CD4-positive, alpha-beta T cell treated with Interleukin-6 for 4 hours (primary cell): ENCODE measurements at places on chromosomes 12 and 14.

DNA sequence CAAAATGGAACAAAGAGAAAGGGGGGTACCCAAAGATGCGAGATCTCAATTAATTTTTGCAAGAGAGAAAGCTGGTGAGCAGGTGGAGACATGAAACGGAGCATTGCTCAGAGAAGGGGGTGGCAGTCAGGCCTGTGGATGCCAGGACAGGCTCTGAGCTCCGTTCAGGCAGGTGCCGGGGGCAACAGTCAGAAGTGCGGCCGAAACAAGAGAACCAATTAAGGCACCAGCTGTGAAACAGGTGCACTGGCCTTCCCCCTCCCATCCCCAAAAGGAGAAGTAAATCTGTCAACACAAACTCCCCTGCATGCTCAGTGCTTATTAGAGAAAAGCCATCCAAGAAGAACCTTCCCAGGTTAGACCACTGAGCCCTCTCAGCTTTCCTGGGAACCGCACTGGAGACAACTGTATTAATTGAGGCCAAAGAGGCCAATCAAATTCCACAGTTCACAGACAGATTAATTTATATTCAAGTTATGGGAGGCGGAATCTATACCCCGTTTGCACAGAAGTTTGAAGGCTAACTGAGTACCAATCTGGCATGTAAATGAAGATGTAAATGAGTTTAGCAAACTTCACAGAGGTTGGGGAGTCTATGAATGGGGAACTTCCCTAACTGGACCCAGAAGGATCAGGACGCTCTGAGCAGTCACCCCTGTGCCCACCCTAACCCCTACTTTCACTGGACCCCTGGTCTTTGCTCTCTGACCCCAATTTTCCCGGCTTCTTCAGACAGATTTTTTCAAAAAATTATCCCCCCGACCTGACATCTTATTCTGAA lies 20.9 kb downstream of the OAS2 start:
- DNase-seq: no peak

DNA sequence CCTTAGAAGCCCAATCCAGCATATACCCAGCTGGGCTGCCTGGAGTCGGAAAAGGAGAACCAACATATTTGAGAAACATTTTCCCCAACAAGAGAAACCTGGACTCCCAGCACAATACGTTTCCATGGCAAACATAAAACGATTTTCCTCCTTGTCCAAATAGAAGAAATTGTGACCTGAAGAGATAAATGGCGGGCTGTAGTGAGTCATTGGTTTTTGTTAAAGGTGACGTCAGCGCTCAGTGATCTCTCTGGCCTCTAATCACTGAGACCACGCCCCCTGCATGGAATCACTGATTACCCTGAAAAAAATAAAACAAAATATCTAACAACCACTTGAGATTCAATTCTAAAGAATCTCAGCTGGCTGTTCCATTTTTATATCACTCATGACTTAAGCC lies 6.0 kb downstream of the CCDC60 start:
- no peak for DNase-seq

DNA sequence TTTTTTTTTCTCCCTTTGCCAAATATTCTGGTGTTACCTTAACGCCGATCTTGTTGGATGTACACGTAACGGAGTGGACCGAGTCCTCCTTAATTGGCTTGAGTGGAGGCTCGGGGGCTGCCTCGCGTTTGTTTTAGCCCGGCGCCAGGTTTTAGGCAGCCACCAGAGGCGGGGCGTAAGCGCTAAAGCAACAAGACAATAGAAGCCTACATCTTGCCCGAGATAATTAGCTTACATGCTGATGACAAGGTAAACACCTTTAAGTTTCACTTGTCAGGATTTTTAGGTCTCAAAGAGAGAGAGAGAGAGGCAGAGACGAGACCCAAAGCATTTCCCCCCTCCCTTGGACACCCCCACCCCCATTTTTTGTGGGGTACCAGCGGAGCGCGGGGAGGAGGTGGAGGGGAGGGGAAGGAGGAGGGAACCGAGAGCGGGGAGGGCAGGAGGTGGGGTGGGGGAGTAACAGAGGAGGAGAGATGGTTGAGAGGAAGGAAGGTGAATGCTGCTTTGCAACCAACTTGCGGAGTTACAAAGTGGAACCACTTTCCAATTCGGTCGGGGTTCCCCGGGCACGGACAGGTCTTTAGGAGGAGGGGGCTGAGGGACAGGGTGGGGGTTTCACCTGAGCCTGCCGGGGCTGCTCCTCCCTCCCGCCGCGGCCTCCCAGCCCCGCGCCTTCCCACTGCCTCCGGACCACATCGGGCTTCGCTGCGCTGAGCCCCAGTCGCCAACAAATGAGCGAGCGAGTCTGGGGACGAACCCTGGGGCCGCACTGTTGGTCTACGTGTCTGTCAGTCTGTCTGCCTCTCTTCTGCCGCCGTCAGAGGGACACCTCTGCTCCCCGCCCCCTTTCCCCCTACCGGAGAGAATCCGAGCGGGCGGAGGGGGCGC lies at the start of gene NKX2-1:
Gene NKX2-1 (minus strand): TSS at position 802 of the 891 bp plus-strand sequence. CDS start 103 bp downstream, at position 699.
- DNase-seq: no peak

DNA sequence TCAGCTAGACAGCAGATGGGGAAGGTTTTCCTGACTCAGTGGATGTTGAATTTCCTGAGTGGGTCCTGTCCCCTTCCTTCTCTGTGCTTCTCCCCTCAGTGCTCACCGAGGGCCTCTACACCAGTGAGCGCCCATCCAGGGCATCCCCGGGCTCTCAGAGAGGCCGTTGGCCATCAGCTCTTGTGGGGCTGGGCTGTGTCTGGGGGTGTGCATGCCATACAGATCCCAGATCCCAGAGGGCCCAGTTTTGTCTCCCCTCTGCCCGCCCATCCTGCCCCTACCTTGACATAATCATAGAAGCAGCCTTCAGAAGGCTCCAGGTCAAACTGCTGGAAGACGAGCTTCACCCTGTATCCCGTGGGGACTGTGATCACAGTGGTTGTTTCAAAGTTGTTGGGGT lies 1.1 kb downstream of the C1R start:
- no peak for DNase-seq

- DNase-seq: no peak
These were observed 115.0 kb upstream of the NPAS3 start for GRCh38 chr14:32823706-32824105.

DNA sequence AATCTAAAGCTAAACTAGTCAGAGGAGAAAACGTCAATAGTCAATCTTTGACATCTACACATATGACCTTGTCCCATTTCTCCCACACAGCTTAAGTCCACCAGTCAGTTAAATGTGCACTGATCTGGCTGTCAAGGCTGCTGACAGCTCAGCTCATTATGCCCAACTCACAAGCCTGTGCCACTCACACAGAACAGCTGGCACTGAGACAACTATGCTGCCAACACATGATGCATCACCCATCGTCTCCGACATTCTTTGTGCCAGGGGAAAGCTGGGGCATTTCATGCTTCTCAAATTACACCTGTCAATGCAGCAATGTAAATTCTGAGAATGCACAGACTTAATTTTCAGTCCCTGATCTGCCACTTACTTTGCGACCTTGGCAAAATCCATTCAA lies 25.3 kb downstream of the GNS start:
- DNase-seq: no peak

DNA sequence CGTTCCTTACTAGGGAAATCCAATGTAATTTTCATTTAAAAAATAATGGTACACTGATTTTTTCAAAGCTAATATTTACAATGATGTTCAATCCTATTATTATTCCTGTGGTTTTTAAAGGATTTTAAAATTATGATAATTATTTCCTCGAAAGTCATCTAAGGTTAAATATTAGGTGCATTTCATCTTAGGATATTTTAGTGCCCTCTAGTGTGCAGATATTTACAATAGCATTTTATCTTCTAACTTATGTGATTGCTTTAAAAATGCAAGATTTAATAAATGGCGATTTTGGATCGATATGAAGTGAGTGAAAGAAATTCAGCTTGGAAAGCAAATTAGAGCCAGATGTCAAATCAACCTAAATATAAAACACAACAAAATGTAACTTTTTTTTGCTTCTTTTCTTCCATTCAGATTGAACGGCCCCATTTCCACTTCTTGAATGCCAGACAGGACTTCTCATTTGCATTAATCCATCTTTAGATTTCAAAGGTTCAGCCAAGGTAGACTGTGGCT lies 293.5 kb downstream of the SLC6A15 start:
- no peak for DNase-seq

- DNase-seq: no peak
These were observed 135.3 kb downstream of the NTF3 start for GRCh38 chr12:5567016-5567725.

DNA sequence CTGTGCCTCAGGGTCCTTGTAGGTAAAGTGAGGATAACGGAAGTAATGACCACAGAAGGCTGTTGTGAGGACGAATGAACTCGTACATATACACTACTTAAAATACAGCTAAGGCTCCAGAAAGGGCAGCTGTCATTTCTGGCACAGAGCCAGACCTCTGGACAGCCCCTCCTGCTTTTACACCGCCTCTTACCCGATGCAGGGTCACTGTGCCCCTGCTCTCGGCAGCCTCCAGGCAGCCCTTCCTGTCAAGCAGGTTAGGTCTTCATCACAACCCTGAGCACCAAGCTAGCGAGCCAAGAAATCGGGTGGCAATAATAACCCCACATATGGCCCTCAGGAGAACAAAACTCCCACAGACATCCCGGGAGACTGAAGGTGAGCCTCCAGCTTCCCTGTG lies 8.5 kb downstream of the TMEM229B start:
- no peak for DNase-seq

DNA sequence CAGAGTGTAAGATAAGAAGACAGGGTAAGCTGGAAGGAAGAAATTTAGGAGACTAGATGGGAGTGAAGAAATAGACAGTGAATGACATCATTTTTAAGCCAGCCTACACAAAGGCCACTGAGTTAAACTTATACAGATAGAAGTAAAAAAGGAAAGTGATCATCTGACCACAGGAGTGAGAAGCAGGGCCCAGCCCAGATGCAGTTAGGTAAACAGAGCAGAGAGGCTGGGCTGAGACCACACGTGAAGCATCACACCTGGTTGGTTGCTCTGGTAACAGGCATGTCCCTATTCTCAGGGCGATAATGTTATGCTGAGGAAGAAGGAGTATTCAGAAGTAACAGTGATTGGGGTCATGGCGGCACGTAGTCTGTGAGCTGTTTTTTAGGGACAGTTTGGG lies 1079.4 kb downstream of the AACS start:
- no peak for DNase-seq

GRCh38 chr12:24795699-24796347 lies 153.1 kb downstream of the BCAT1 start:
- peak; percentile 3 for DNase-seq

GRCh38 chr14:105660816-105661531 lies 134.6 kb downstream of the TMEM121 start:
- no peak for DNase-seq

DNA sequence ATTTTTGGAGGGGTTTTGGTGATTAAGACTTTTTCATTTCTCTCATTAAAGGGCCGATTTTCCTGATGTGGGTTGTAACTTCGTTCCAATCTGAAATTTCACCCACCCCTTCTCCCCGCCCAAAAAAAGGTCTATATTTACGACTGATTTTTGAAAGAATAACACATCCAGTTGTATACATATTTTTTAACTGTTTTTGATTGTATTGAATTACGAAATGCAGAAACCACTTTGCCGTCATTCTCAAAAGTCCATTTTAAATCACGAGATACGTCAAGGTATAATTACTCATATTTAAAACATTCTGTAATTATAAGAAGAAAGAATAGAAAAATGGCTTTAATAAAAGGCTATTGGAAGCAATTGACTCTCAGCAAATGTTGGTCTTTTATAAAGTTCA lies 520.7 kb downstream of the MED13L start:
- DNase-seq: no peak

DNA sequence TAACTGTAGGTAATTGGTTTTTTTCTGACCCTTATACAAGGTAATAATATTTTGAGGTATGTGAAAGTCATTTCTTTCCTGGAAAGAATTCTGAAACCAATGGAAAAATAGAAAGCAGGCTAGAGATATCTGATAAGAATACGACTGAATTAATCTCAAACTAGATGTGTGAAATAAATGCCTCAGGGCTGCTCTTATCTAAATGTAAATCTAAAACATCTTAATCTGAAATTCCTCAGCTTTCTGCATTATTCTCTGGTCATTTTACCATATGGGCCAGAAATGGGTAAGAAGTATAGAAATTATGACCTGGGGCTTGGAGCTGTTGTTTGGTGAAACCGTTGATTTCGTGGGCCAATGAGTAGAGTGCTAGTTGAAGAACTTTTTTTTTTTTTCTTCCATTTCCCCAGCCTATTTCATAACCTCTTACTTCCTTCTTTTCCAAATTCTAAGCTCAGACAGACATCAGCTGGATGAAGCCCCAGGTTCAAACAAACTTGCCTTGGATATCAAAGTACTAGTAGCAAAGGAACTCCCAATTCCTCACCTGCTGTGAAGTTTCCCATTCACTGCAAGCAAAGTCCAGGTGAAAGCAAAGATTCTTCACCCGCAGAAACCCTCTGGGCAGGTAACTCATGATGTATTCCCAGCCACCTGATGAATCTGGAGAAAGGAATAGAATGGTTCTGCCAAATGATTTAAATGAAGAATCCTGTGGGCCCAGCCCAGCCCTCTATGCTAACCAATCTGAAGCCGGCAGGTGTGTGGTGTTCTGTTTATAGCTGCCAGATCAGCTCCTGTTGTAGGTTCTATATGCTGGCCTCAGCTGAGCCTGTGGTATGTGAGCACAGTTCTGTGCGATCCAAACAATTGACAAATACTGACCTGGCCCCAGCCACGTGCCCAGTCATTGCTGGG lies 9.7 kb upstream of the FOS start:
- DNase-seq: no peak

GRCh38 chr12:130136509-130137039 lies 25.7 kb upstream of the FZD10 start:
- no peak for DNase-seq

DNA sequence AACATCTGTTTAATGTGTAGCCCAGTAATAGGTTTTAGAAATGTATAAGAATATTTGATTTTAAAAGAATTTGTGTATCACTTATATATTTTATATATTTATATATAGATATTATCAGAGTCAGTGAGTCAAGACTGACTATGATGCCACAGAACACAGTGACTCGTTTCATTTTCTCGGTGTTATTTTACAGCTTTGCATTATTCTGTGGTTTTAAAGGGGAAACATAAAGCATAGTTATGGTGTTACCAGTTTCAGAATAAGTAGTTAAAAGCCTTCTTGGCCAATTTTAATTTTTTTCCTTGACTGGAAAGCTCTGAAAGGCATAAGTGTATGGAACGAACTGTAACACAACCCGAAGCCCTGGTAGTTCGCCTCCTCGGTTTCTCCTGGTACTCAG lies 91.0 kb downstream of the GRIP1 start:
- no peak for DNase-seq

- DNase-seq: no peak
These were observed 413.5 kb upstream of the STXBP6 start for GRCh38 chr14:25463480-25463879.

DNA sequence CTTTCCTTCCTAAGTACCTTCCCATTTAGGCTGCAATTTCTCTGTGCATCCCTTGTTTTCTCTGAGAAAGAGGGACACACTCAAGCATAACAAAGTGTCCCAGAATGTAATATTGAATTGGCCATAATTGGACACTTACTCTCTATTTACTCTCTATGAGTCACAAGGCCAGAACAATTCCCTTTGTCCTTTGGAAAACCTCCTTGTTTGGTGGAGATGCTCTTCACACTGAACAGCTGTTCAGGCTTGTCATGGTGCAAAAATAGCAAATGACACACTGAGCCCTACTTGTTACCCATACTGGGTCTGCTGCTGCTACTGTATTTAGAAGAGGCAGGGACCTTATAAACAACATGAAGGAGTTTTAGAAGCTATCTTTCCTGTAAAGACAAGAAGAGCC lies 1590.5 kb upstream of the TMEM132C start:
- no peak for DNase-seq
